LHCN-M2 (cell line): ENCODE measurements at places on chromosomes 2 and 18. TPM values are rescaled to one million over a fixed set of nuclear protein-coding genes. Genes with fewer than 3 reads are reported as not detected.
A peak's percentile ranks its signal among the peaks of the same experiment; 100 is the strongest.

- DNase-seq = no peak
Measured at GRCh38 chr2:239990966-239991365, 34.2 kb downstream of the NDUFA10 start.

DNA sequence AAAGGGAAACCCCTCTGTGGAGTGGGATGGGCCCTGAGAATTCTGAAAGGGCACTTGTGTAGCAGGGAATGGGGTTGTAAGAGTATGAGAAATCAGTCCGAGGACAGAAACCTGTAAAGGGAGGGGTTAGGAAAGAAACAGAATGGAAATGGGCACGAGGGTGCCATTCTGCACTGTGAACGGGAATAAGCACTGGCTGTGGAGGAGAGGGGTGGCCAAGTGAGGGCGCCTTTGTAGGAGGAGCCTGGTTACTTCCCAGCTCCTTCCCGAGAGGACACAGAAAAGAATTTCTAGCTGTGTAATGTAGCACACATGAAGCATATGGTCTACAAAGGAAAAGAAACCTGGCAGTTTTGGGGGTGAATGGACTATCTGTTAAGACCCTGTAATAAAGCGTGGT lies 53.4 kb downstream of the POLR1A start:
- no peak for DNase-seq

- peak; percentile 78 for DNase-seq
Measured at GRCh38 chr2:173963323-173963816, 1.8 kb downstream of the SP3 start.

- DNase-seq = peak; percentile 34
Measured at GRCh38 chr2:214604861-214605260, 194.0 kb downstream of the VWC2L start.

Gene APOB
- total RNA-seq = not detected in 2 replicates

Gene GAL3ST2
- total RNA-seq = not detected in 2 replicates

Gene AQP4
- not detected in 2 replicates for total RNA-seq

Gene SCN3A
- 0.06 TPM in 1 of 2 replicates, not detected in the other for total RNA-seq
